SK-MEL-5 (cell line): ENCODE measurements at places on chromosomes 12 and 14.

DNA sequence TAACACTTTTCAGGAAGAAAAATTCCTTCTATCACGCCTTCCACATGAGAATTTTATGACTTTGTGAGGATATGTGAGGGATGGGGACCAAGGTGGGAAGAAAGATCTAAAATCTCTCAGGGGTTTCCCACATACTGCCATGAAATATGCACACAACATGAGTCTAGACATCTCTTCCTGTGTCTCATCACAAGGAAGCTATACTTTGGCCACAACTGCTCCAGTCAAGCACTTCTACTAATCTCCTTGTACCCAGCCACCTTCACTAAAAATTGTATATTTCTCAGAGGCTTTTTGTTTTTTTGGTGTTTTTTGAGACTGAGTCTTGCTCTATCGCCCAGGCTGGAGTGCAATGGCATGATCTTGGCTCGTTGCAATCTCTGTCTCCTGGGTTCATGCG lies 3.2 kb downstream of the OSBPL8 start:
- no peak for DNase-seq

DNA sequence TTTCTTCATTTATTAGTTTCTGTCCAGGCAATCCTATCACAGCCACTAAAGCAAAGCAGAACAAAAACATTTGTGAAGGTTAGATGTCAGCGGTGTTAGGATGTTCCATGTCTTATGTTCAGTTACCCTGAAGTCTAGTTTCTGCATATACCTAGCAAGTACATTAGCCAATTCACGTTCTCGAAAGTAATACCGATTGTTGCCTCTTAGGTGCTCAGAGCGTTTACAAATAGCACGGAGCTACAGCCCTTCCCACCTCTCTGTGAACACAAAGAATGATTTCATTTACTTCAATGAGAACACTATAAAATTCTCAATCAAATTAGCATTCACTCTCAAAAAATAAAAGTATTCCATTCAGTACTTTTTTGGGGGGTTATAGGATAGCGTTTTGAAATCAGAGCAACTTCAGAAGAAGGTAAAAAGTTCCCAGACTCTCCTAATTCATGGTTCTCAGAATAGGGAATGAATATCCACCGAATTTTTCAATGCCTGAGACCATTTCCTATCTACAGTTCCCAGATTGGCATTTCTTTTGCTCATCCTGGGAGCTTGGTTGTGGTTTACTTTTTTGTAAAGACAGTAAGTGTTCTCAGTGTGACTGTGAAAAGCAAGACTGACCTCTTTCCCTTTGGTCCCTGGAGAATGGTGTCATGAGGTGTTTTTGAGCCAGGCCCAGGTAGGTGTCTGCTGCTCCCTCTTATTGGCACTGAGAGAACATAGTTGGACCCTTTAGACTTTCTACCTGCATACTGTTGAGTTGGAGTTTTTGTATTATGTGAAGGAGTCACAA lies 488.0 kb upstream of the RGS6 start:
- DNase-seq: no peak

- DNase-seq: no peak
Observed at GRCh38 chr14:40414386-40414785, 982.2 kb upstream of the FBXO33 start.

DNA sequence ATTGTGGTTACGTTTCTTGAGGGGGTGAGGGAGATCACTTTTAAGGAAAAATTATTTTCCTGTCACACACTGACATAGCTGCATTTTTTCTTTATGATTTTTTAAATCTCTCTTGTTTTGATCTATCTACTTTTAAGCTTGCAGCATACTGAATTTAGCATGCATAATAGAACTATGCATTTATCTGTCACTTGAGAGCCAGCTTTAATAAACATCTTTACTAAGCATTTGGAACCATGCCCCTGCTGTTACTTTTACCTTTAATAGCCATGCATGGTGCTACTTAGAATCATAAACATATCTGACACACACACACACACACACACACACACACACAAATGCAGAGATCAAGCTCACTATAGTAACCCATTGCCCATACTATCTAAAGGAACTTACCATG lies 486.2 kb downstream of the NELL2 start:
- no peak for DNase-seq
